ENCODE measurements at places on chromosomes 7 and 10.

- DNase-seq = no peak
These were observed 46.0 kb downstream of the VOPP1 start for GRCh38 chr7:55526329-55526728.

GRCh38 chr10:35723992-35724391, 81.9 kb upstream of the FZD8 start:
- DNase-seq = no peak

- DNase-seq = no peak
These were observed 19.9 kb downstream of the TMEM176B start for GRCh38 chr7:150780292-150780691.

- DNase-seq = no peak
These were observed 125.7 kb upstream of the CDK1 start for GRCh38 chr10:60652628-60653027.

GRCh38 chr7:141275350-141275749, 201.5 kb downstream of the TMEM178B start:
- DNase-seq = no peak

DNA sequence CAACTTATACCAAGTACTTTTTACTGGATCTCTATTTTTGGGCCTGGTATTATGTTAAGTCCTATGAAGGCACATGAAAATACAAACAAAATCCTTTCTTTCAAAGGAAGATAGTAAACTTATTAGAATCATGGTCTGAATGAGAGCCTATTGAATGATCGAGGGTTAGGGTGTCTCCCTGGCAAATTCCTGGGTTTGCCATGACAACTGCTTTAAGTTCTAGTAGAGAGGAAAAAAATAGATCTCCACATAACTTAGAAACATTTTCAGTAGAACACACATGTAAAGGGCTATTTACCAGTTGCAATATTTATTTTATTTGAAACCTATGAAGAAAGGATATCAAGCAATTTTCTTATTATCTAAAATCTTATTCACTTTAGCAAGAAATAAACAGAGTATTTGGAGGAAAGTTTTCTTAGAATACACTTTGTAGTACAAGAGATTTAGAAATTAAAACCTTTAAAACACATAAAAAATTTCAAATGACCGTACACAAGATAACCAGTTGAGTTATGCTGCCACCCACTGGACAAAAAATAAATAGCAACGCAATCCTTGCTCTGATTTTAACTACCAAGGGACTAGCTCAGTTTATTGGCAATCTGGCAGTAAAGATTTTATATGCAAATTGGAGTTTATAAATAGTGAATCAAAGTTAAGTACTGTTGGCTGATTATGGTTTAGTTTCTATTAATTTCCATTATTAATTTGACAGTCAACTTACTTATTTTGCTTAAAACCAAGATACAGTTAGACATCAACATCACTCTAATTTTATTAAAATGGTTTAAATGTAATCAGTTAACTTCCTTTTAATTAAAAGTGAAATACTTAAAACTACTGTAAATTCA, 33.9 kb downstream of the CACUL1 start:
- peak; percentile 47 for DNase-seq

DNA sequence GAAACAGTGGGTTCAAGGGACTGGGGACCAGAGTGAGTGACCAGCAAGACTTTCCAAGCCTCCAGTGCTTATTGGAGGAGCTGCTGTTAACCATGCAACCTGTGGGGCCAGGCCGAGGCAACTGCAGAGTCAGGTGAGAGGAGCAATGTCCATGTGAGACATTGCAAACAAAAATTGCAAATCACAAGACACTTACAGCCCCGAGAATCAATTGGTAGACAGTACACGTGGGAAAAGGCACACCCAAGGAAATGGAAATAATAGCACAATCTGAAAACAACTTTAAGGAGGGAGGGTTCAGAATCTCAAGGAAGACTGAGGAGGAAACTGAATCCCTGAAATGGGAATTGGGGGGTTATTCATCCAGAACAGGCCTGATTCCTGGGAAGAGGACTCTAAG, 72.6 kb downstream of the GLRX3 start:
- DNase-seq = no peak

DNA sequence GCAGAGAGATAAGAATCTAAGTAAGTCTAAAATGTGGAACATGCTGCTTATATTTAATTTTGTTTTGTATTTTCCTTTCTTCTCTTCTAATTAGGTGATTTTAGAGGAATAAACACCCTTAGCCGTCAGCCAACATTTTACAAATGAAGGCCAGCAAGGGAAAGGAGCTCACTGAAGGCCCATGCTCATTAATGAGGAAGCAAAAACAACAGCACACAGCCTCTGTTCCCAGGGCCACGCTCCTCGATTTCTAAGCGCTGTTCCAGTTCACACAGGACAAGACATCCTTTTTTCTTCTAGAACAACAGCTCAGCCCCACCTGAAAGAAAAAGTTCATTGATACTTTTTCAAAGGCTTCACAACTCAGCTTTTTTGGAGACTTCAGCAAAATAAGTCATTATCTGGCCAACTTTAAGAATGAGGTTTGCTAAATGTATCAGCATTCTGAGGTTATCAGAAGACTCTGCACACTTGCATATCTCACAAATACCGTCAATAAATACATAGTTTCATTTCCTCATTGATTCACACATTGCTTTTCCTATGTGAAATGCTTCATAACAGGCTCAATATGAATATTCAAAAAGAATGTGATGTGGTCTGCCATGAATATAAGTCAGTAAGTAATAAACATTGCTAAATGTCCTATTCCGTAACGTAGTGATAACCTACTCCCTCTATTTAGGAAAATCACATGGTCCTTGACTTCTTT, 34.8 kb upstream of the SFMBT2 start:
- DNase-seq = peak; percentile 36

- no peak for DNase-seq
These were observed 224.4 kb downstream of the USP6NL start for GRCh38 chr10:11387044-11387443.

- DNase-seq = peak; percentile 84
These were observed 650 bp upstream of the TM9SF3 start for GRCh38 chr10:96587264-96588059.

GRCh38 chr10:42960491-42960990, 116.3 kb upstream of the RET start:
- no peak for DNase-seq

- peak; percentile 52 for DNase-seq
These were observed 110.0 kb downstream of the PDGFA start for GRCh38 chr7:409339-410281.

GRCh38 chr7:2802101-2802500, 42.0 kb downstream of the GNA12 start:
- DNase-seq = no peak

- DNase-seq = no peak
These were observed 601.4 kb downstream of the DNAJB6 start for GRCh38 chr7:157938211-157938610.

DNA sequence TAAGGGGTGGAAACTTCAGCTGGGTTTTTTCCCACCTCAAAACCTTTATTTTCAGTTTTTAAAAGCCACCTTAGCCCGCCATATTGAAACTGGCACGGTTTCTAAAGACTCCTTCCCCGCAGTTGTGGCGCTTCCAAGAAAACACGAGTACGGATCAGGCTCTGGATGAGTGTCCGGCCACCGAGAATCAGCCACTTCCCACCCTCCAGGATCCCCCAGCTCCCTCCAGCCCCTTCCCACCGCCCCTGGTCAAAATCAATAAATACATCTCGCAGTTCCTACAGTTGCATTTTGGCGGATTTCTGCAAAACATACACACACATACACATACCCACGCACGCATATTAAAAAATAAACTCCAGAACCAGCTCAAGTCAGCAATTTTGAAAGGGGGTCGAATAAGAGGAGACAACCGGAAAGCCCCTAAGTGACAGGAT, 1.1 kb downstream of the SFMBT2 start:
- DNase-seq = no peak

- no peak for DNase-seq
These were observed 4.1 kb downstream of the CPA1 start for GRCh38 chr7:130384371-130384801.

- peak; percentile 50 for DNase-seq
These were observed at the start of gene APBB1IP for GRCh38 chr10:26437637-26438461. Gene APBB1IP (plus strand): TSS chr10:26438341. CDS start chr10:26492327, 53,986 bp downstream.

GRCh38 chr7:149790146-149790548, 16.8 kb upstream of the ZNF467 start:
- DNase-seq = peak; percentile 71

DNA sequence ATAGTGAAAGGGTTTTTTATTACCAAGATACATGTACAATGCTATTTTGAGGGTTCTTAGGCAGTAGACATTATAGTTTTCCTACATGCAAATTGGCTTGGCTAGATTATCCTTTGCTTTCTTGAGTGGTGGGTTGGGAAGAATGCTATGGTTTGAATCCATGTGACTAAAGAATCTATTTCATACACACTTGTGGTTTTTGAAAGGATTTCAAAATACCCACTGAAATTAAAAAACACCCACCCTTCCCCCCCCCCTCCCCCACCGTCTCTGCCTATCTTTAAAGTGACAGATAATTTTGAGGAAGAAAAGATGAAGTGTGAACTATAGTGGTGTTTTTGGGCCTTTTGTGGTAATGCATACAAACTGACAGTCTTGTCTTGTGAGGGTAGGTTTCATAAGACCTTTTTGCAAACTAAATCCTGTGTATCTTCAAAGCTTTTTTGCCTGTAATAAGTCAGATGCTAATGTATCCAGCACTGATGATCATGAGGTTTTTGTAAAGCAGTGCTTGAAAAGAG, 90.9 kb downstream of the TPST1 start:
- no peak for DNase-seq

DNA sequence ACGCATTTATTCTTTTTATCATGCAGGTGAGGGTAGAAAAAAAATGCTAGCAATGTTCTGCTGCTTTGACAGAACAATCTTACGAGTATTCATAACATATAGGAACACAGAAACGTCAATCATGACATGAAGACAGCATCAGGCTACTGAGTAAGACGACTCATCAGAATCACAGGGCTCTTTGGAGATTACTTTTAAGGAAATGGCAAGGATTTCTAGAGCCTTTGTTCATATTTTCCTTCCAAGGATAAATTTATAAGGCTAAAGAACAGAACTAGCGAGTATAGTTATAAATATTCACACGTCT, 39.8 kb upstream of the DNAJC1 start:
- no peak for DNase-seq

- no peak for DNase-seq
These were observed 647.7 kb downstream of the GRM8 start for GRCh38 chr7:126605056-126605455.

DNA sequence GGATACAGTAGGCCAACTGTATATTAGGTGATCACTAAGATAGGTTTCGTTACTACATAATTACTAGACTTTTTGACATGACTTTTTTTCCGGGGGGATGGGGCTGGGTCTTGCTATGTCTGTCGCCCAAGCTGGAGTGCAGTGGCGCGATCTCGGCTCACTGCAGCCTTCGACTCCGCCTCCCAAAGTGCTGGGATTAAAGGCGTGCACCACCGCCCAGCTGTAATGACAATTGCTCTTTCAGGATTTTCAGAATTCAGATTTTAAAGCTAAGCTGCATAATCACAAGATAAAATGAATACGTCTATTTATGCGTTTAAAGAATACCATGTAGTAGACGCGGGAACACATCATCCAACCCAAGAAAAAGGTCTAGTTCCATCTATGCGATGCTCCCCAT, 982 bp downstream of the IDI1 start:
- no peak for DNase-seq

DNA sequence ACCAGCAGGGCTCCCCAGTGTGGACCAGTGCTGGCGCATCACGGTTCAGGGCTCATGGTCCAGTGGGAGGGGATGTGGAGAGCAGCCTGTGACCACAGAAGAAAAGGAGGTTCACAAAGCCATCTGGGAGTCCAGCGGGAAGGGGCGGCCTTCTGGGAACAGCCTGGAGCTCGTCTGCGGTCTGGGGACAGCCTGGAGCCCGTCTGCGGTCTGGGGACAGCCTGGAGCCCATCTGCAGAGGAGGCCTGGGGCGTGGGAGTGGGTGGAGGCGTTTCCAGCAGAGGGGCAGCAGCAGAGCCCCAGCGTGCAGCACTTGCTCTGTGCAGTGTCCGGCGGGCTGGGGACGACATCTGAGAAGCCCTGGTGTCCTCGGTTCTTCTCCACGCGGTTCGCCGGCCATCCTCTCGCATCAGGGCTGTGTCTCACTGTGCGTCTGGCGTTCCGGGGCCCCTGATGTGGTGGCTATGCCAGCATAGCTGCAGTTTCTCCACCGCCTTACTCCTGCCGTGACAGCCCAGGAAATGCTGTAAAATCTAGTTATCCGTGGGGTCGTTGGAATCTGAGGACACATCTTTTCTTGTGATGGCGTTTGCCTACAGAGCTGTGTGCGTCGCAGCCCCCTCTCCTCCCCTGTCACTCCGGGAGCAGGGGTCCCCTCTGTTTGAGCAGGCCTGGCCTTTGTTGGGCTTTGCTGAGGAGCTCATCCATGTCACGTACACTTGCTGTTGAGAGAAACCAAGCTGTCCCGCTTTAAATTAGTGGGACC, 104.6 kb downstream of the INPP5A start:
- no peak for DNase-seq

DNA sequence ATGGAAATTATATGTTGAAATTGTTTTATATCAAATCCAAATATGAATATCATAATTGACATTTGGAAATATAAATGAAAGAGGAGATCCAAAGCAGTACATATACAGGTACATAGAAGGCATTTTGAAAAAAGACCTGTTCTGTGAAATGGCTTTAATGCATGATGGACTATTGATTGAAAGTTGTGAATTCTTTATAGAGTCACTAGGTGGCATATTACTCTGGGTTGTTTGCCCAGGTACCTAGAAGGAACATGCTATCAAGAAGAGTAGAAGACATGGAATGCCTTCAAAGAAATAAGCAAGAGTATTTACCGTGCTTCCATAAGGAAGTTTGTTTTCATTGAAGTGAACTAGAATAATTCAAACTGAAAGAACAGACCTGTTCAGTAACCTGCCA, 160.0 kb upstream of the ANK3 start:
- no peak for DNase-seq

DNA sequence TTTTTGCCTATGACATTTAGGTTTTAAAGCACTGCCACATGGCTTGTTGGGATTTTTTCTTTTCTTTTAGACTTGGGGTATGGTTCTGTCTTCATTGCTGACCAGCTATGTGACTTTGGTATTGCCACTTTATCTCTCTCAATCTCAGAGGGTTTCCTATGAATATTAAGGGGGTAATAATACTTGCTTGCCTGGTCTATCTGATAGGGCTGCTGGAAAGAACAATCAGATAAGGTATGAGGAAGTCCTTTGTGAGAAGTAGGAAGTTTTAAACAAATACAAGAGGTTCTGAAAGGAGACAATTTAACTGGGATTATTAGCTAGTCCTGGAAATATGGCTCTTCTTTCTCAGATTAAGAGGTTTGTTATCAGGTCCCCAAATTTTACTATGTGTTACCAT, 80.8 kb downstream of the ZNF92 start:
- DNase-seq = no peak

GRCh38 chr10:75050149-75050919, 61.1 kb upstream of the SAMD8 start:
- DNase-seq = no peak

GRCh38 chr10:10872035-10872673, 145.5 kb upstream of the CELF2 start:
- no peak for DNase-seq

DNA sequence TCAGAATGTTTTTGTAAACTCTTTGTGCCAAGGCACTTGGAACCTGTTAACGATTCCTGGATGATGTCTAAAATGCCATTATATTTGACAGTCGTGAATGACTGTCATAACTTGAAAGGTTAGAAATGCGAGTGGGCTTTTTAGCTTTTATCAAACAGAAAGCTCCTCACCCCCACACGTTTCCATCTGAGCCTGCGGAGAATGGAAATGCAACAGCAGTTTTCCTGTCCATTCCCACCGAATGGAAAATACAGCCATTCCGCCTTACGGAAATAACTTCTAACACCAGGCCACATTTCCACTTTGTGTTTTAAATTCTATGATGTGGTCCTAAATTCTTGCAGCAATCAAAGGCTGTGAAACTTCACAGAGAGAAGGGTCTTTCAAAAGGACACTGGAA, 83.8 kb downstream of the ELMO1 start:
- no peak for DNase-seq
